ENCODE measurements at places on chromosomes 2 and 18. TPM values are rescaled to one million over a fixed set of nuclear protein-coding genes. Genes with fewer than 3 reads are reported as not detected.

- H3K36me3 ChIP-seq, result peaks cover 54% of the 10 kb centered on the region
- no peak overlapping the region for H3K4me3 ChIP-seq
- no peaks in the 10 kb centered on the region for H3K27me3 ChIP-seq
- peaks cover 6% of the 10 kb centered on the region for H3K4me1 ChIP-seq
Measured at GRCh38 chr2:105291981-105292380, 37.6 kb downstream of the TGFBRAP1 start.

Gene EVA1A
- 30.3 TPM for total RNA-seq

Gene CYS1
- 1.1 TPM for total RNA-seq

GRCh38 chr18:37222354-37222998 lies 343.1 kb downstream of the CELF4 start:
- no peak overlapping the region for H3K4me3 ChIP-seq
- H3K36me3 ChIP-seq, result no peaks in the 10 kb centered on the region
- H3K27me3 ChIP-seq, result no peaks in the 10 kb centered on the region
- H3K4me1 ChIP-seq, result no peaks in the 10 kb centered on the region

- no peak overlapping the region for H3K27ac ChIP-seq
- no peak for DNase-seq
- H3K4me3 ChIP-seq, result no peak overlapping the region
- H3K36me3 ChIP-seq, result peaks cover 6% of the 10 kb centered on the region
- no peaks in the 10 kb centered on the region for H3K27me3 ChIP-seq
Measured at GRCh38 chr2:158668001-158668765, 126.9 kb upstream of the DAPL1 start.

Gene ZAP70
- total RNA-seq, result 96.1 TPM

GRCh38 chr2:238228700-238229099 lies 11.1 kb downstream of the HES6 start:
- no peaks in the 10 kb centered on the region for H3K27me3 ChIP-seq
- no peak for DNase-seq
- H3K36me3 ChIP-seq, result no peaks in the 10 kb centered on the region
- H3K4me3 ChIP-seq, result no peak overlapping the region

- H3K4me3 ChIP-seq, result no peak overlapping the region
- peaks cover 49% of the 10 kb centered on the region for H3K36me3 ChIP-seq
- no peaks in the 10 kb centered on the region for H3K27me3 ChIP-seq
Measured at GRCh38 chr2:208234786-208235185, 20.1 kb downstream of the IDH1 start.

Gene DAPL1
- not detected for total RNA-seq

GRCh38 chr2:182261860-182262387 lies 164.9 kb downstream of the PDE1A start:
- no peaks in the 10 kb centered on the region for H3K4me1 ChIP-seq
- DNase-seq, result no peak
- no peak overlapping the region for H3K4me3 ChIP-seq

Gene CRYGC
- total RNA-seq, result not detected

- no peaks in the 10 kb centered on the region for H3K27me3 ChIP-seq
- DNase-seq, result no peak
- H3K4me1 ChIP-seq, result no peaks in the 10 kb centered on the region
- no peak overlapping the region for H3K4me3 ChIP-seq
- no peak overlapping the region for H3K27ac ChIP-seq
- H3K36me3 ChIP-seq, result no peaks in the 10 kb centered on the region
Measured at GRCh38 chr18:11607906-11608305, 1.5 kb upstream of the SLC35G4 start.

- no peak for DNase-seq
- H3K27me3 ChIP-seq, result no peaks in the 10 kb centered on the region
- no peaks in the 10 kb centered on the region for H3K36me3 ChIP-seq
- no peak overlapping the region for H3K27ac ChIP-seq
- H3K4me1 ChIP-seq, result no peaks in the 10 kb centered on the region
Measured at GRCh38 chr18:73677450-73677849, 470.2 kb downstream of the FBXO15 start.

Gene STK25
- total RNA-seq, result 167 TPM

Gene GRP
- total RNA-seq, result not detected

DNA sequence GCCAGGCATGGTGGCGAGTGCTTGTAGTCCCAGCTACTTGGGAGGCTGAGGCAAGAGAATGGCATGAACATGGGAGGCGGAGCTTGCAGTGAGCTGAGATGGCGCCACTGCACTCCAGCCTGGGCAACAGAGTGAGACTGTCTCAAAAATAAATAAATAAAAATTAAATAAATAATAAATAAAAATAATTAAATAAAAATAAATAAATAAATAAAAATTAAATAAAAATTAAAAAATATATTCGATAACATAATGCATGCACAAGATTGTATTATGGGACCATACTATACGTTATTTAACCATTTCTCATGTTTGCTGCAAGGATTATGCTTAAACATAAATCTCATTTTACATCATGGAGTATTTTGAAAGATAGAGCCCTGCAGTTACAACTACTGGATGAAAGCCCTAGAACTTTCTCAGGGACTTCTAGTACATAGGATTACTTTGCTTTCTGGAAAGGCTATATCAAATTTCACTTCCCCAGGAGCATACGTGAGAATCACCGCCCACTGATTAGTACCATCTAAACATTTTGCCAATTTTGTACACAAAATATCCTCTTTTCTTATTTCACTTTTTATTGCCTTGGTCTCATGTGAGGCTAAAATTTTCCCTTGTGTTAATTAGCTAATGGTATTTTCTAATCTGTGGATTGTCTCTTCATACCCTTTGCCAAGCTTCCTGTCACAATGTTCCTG lies 234.3 kb upstream of the LYPD1 start:
- no peaks in the 10 kb centered on the region for H3K27me3 ChIP-seq
- H3K27ac ChIP-seq, result no peak overlapping the region
- H3K36me3 ChIP-seq, result no peaks in the 10 kb centered on the region
- no peak overlapping the region for H3K4me3 ChIP-seq

GRCh38 chr2:109177635-109178034 lies 48.6 kb downstream of the SH3RF3 start:
- H3K4me1 ChIP-seq, result no peaks in the 10 kb centered on the region
- H3K27ac ChIP-seq, result no peak overlapping the region
- no peak overlapping the region for H3K4me3 ChIP-seq
- DNase-seq, result no peak

Gene COLEC12
- total RNA-seq, result 0.37 TPM

DNA sequence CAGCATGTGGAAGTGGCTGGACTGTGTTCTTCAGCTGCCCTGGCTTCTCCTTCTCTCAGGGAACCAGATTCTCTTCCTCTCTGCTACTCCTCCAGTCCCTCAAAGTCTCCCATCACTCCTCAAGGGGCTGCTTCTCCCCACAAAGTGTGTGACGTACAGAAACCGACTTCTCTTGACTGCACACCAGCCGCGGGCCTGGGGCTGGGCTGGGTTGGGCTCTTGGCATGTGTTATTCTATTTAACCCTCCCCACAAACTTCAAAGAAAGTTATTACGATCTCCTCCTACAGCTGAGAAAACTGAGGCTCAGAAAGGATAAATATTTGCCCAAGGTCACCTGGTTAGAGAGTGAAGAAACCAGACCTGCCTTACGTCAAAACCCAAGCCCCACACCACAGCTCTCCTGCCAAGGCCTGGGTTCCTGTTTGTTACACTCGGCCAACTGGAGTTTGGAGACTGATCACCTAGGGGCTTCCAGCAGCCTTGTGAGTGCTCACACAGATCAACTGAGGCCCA lies 269.0 kb downstream of the TFCP2L1 start:
- no peaks in the 10 kb centered on the region for H3K36me3 ChIP-seq
- no peak overlapping the region for H3K4me3 ChIP-seq
- H3K27me3 ChIP-seq, result peaks cover 17% of the 10 kb centered on the region
- DNase-seq, result no peak

DNA sequence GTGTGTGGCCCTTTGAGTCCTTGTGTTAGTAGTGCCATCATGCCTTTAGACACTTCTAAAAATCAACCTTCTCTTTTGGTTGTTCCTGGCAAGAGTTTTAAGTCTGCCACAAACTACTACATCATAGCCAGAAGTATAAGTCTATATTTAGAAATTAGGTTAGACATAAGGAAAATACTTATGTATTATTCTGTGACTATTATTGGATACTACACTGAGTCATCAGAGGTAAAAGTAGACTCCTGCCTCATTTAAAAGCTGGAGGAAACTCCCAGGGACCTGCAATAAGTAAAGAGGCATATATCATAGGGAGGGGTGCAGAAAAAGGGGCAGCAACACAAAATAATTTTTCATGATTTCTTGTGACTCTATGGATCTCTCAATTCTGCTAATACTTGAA lies 99.4 kb upstream of the OSR1 start:
- no peaks in the 10 kb centered on the region for H3K27me3 ChIP-seq
- DNase-seq, result no peak
- H3K4me1 ChIP-seq, result no peaks in the 10 kb centered on the region
- no peak overlapping the region for H3K4me3 ChIP-seq

Gene VAMP8
- total RNA-seq, result 145 TPM

- peak; percentile 34 for DNase-seq
- H3K4me3 ChIP-seq, result no peak overlapping the region
- no peaks in the 10 kb centered on the region for H3K27me3 ChIP-seq
- no peaks in the 10 kb centered on the region for H3K36me3 ChIP-seq
- H3K4me1 ChIP-seq, result peaks cover 1% of the 10 kb centered on the region
Measured at GRCh38 chr2:127610561-127610960, 35.4 kb upstream of the GPR17 start.

DNA sequence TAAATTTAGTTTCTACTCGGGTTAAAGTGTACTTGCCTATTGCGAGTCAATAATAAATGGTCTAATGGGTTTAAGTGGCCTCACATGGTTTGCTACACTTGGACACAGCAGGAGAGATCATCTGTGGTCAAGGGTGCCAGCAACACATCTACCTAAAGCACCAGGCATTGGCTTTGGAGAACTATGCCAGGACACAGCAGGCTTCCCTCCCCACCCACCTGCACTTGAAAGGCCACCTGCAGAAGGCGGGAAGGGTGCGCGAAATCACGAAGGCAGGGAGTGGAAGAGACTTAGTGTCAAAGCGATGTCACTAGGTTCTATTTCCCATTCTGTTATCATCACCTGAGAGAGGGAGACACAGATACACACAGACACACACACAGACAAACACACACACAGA lies 44.5 kb downstream of the MYT1L start:
- no peaks in the 10 kb centered on the region for H3K4me1 ChIP-seq
- no peaks in the 10 kb centered on the region for H3K36me3 ChIP-seq
- no peak overlapping the region for H3K4me3 ChIP-seq
- H3K27ac ChIP-seq, result no peak overlapping the region
- no peak for DNase-seq
- H3K27me3 ChIP-seq, result peaks cover 9% of the 10 kb centered on the region

Gene REG3G
- not detected for total RNA-seq

Gene DLX2
- total RNA-seq, result not detected

Gene SERPINB12
- total RNA-seq, result not detected

Gene SIGLEC15
- 3.2 TPM for total RNA-seq

Gene SNTG2
- 59.4 TPM for total RNA-seq

Gene PSMG2
- total RNA-seq, result 78.5 TPM

Gene CDK5R2
- total RNA-seq, result not detected

Gene CYBRD1
- 61.7 TPM for total RNA-seq

GRCh38 chr2:165601928-165602521 lies 132.5 kb downstream of the CSRNP3 start:
- H3K4me3 ChIP-seq, result no peak overlapping the region
- DNase-seq, result no peak
- H3K4me1 ChIP-seq, result no peaks in the 10 kb centered on the region
- no peaks in the 10 kb centered on the region for H3K36me3 ChIP-seq
- no peaks in the 10 kb centered on the region for H3K27me3 ChIP-seq

GRCh38 chr2:102304711-102305611 lies 6.4 kb upstream of the IL1RL1 start:
- H3K27me3 ChIP-seq, result no peaks in the 10 kb centered on the region
- DNase-seq, result no peak
- H3K36me3 ChIP-seq, result no peaks in the 10 kb centered on the region
- H3K4me1 ChIP-seq, result no peaks in the 10 kb centered on the region

Gene ANKRD62
- total RNA-seq, result not detected

Gene TRIM43
- total RNA-seq, result not detected

Gene ATOH8
- total RNA-seq, result 18.6 TPM

DNA sequence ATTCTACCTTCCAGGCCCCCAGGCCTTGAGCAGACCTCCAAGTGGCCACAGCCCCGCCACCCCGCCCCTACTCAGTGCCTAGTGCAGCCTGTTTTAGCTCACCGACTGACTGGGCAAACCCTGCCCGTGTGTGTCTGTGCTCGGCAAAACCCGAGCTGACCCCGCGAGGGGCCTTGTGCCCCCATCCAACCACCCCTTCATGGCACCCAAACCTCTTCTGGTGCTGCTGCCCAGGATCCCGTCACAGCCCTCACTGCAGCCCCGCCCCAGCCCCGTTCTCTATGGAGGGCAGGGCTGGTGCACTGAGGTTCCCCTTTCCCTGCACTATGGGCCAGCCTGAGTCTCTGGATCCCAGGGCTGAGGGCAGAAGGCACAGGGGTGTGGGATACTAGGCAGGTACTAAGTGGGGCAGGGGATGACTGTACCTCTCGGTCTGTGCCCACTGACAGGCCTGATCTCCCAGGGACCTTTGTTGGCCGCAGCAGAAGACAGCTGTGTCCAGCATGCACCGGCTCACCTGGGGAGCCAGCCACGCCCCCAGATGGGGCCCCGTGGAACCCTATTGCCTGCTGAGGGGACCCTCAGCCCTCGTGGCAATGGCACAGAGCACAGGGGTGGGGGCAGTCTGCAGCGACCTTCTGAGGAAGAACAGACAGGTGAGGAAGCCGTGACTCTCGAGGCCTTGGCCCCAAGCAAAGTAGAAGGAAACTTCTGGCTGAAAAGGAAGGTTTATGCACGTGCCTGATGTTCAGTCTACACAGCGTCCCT lies 69.9 kb upstream of the OTOS start:
- H3K27ac ChIP-seq, result no peak overlapping the region
- DNase-seq, result peak; percentile 44
- H3K4me3 ChIP-seq, result no peak overlapping the region
- H3K4me1 ChIP-seq, result no peaks in the 10 kb centered on the region
- no peaks in the 10 kb centered on the region for H3K27me3 ChIP-seq

GRCh38 chr2:63679252-63679855 lies 90.6 kb downstream of the MDH1 start:
- H3K36me3 ChIP-seq, result no peaks in the 10 kb centered on the region
- no peaks in the 10 kb centered on the region for H3K4me1 ChIP-seq
- DNase-seq, result no peak
- no peak overlapping the region for H3K27ac ChIP-seq

Gene MLPH
- 0.29 TPM for total RNA-seq

DNA sequence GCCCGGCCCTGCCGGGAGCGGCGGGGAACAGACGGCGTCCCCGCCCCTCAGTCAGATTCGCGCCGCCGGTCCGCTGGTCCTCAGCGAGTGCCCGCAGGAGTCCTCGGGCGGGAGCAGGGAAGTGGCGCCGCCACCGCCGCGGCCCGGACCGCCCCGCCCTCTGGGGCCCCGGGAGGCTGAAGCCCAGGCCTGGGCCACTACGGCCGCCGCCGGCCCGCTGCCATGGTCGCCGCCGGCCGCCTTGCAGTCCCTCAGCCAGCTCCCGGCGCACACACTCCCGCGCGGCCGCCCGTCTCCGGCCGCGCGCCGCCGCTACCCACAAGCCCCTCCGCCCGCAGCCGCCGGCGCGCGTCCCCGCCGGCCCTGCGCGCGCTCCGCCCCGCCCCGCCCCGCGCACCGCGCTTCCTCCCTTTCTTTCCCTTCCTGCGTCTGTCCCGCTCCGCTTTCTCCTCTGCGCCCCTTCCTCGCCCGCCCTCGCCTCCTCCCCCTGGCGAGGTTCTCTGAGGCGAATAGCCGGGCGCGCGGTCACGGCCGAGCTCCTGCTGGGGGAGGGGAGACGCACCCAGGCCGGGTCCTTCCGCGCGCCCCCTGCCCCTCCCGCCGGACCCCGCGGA lies at the start of gene ROCK2:
ROCK2 (minus strand) TSS at position 295 of the 614 bp plus-strand sequence. CDS start 500 bp downstream, outside the sequence.
- H3K27me3 ChIP-seq, result no peaks in the 10 kb centered on the region
- peak within 1 kb of the TSS; percentile 95 for H3K27ac ChIP-seq
- DNase-seq, result peak; percentile 95
- peaks cover 37% of the 10 kb centered on the region for H3K4me1 ChIP-seq
- H3K36me3 ChIP-seq, result no peaks in the 10 kb centered on the region

GRCh38 chr2:39851251-39851650 lies 72.2 kb upstream of the THUMPD2 start:
- no peak overlapping the region for H3K4me3 ChIP-seq
- no peak for DNase-seq
- no peak overlapping the region for H3K27ac ChIP-seq
- H3K36me3 ChIP-seq, result no peaks in the 10 kb centered on the region

Measured in spleen (tissue), 13 donors.